ENCODE measurements at places on chromosomes 2 and 18. TPM values are rescaled to one million over a fixed set of nuclear protein-coding genes. Genes with fewer than 3 reads are reported as not detected.

GRCh38 chr18:67043276-67043675, 439.4 kb upstream of the CDH19 start:
- DNase-seq: no peak

DNA sequence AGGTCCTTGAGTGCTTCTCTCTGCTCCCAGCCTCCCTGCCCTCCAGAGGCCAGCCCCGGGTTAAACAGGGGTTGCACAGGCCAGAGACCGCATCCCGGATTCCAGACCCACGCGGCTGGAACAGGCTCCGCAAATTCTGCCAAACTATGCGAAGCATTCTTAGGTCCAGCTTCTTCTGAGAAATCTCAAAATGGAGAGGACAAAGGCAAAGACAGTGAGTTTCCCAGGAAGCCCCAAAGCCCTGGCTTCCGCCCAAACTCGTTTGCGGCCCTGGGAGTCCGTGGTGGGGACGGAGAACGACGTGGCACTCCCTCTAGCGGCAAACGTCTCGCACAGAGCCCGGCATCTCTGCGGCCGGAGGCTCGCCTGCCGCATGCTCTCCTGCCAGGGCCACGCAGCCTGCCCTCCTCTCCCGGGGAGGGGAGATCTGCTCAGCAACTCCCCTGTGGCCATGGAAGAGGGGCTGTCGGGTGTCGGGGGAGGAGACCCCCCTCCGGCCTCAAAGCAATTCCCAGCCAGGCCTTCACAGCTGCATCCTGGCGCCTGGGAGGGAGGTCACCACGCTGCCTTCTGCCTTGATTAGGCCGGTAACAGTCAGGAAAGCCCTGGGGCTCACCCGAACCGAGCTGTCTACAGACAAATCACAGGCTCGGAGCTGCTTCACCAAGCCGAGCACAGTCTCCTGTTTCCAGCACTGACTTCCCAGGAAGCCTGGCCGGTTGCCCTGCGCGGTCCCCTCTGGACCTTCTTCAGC, 33.4 kb upstream of the KLHL29 start:
- peak; percentile 59 for DNase-seq

Gene SCYGR4
- not detected for total RNA-seq

DNA sequence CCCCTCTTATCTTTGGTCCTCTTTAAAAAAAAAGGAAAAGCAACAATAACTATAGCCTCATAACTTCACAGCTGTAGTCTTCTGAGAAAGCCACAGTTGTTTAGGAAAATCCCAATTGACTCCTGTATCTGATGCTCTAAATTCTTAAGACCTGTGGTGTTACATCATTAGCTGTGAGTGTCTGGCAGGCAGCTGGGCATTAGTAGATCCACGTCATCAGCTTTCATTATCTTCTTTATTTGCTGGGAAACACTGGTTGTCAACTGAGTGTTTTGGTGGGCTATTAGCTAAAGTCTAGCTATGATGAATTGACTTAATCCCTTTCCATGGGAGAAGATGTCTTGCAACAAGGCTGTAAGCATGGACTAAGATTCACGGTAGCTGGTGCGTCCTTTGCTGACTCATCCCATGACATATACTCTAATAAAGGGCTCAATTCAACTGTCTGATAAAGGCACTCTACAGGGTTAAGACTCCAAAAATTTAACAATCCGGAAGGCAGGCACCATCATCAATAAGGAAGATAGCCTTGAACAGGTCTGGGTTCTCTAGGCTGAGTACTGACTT, 517.2 kb downstream of the PLCL1 start:
- DNase-seq: peak; percentile 24

DNA sequence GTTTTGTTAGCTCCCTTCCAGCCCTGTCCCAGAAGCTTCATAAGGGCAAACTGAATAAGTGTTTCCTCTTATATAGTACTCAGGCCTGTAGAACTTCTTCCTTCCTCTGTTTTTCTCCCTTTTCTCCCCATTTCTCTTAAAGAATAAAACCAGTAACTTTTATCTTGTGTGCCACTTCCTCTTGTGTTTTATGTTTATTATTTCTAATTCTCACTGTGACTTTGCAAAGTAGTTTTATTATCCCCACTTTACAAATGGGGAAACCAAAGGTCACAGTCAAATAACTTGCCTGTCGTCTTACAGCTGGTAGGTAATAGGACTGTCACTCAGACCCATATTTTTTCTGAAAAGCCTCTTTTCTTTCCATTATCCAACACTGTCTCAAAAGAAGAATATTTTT, 42.4 kb downstream of the RBBP8 start:
- DNase-seq: no peak

Gene EDAR
- not detected for total RNA-seq

Gene SPP2
- total RNA-seq: 0.23 TPM

Gene NYAP2
- total RNA-seq: not detected

GRCh38 chr2:13021470-13021957, 304.8 kb downstream of the TRIB2 start:
- DNase-seq: no peak

GRCh38 chr2:109271920-109272319, 142.9 kb downstream of the SH3RF3 start:
- no peak for DNase-seq

Gene MOGAT1
- total RNA-seq: not detected

DNA sequence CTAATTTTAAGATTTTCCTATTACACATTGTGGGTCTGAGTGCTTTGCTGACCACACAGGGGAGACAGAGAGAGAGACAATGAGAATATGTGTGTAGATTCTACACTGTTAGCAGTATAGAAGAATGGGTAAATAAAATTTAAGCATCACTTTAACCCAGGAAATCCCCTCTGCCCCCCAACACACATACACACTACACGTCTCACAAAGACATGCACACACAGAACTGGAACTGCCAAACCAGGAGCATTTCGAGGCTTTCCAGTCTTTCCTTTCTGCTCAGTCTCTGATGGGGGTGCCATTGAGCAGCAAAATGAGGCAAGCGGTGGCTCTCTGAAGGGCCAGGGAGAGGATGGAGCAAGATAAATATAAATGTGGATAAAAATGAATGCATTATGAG, 2.5 kb downstream of the MERTK start:
- peak; percentile 50 for DNase-seq

DNA sequence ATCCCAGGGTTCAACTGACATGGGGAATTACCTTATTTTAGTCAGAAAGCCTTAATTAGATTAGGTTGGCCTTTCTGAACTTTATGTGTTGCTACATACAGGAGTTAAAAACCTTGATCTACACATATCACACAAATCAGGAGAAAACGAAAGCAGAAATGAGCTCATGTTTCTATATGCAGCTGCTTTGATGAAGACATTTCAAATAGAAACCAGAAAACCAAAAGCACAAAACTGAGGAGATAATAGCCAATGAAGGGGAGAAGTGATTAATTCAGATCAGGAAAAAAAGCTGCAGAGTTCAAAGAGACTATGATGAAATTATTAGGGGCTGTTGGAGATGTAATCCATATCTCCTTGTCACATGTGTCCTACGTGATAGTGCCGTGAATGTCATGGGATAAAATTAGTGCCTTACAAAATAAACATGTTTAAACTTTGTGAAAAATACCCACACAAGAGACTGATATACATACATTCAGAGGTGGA, 255.0 kb downstream of the CAMKMT start:
- no peak for DNase-seq

- DNase-seq: no peak
Observed at GRCh38 chr2:2822143-2822542, 491.1 kb upstream of the MYT1L start.

Gene CTDSP1
- 61.2 TPM for total RNA-seq

Gene ABCB11
- total RNA-seq: under 0.01 TPM

GRCh38 chr18:52422985-52423601, 83.1 kb downstream of the DCC start:
- DNase-seq: peak; percentile 61

GRCh38 chr2:233448220-233448559, 93.9 kb downstream of the DGKD start:
- DNase-seq: no peak

DNA sequence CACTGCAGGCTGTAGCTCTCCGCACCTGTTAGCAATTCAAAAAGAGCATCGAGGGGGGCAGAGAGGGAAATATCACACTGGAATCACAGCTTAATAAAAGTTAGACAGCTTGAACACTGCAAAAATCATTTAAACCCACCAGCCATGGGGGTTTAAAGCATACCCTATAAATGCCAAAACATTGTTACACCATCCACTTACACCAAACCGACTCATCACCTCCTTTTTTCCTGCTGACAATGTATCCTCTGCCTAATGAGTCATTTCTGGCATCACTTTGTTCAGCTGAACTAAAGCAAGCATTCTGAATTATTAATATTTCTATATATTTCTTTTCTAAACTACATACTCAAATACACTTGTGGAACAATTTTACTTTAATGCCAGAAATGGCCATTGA, 21.6 kb downstream of the MC4R start:
- peak; percentile 26 for DNase-seq

GRCh38 chr2:119206201-119206600, 17.4 kb upstream of the STEAP3 start:
- no peak for DNase-seq

- DNase-seq: no peak
Observed at GRCh38 chr2:202355993-202356505, 20.1 kb upstream of the BMPR2 start.

GRCh38 chr2:241188361-241189092, at the start of gene ANO7:
TSS of gene ANO7 (plus strand) at chr2:241188677. CDS start at chr2:241190064, 1,387 bp downstream.
- DNase-seq: no peak

Gene ST8SIA3
- not detected for total RNA-seq

DNA sequence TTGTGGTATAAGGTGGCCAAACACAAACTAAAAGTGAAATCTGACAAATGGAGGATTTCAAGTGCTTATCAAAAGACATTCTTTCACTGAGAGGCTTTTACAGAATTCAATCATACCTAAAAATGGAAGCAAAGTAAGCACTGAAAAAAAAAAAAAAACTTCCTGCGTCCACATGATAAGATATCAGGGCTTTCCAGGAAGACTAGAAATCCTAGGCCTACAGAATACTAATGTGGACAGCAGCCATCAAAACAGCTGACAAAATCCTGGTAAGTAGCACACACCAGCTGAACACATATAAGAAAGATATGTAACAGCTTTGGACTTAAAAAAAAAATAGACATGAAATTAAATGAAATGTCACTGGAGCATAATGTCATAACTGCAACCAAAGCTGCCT, 178.2 kb downstream of the SUCLG1 start:
- no peak for DNase-seq

DNA sequence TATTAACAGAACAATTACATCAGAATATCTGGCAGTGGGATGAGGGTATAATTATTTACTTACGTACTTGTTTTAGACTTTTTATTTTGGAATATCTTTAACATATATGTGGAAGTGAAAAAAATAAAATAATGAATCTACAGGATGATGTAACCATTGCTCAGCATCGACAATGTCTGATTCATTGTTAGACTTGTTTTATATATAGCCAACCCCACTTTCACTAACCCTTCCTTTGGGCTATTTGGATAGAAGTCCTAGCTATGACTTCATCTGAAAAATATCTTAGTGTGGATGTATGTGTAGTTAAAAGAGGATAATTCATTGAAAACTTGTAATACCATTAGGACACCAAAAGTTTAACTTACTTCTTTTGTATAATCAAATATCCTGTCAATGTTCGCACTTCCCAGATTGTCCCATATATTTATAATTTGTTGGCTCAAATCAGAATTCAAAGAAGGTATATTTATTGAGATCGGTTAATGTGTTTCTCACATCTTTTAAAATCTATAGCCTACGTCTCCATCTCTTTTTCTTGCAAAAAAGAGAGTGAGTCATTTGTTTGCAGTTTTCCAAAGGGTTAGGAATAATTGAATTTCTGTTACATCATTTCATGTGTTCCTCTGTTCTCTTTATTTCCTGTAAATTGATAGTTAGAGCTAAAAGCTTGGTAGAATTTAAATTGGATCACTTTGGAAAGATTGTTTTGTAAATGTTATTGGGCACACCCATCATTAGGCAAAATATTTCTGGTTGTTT, 506.1 kb upstream of the FAM98A start:
- peak; percentile 87 for DNase-seq

Gene CD28
- not detected for total RNA-seq

Gene GREB1L
- total RNA-seq: 3.0 TPM

- DNase-seq: no peak
Observed at GRCh38 chr2:112137516-112138158, 548 bp upstream of the FBLN7 start.

DNA sequence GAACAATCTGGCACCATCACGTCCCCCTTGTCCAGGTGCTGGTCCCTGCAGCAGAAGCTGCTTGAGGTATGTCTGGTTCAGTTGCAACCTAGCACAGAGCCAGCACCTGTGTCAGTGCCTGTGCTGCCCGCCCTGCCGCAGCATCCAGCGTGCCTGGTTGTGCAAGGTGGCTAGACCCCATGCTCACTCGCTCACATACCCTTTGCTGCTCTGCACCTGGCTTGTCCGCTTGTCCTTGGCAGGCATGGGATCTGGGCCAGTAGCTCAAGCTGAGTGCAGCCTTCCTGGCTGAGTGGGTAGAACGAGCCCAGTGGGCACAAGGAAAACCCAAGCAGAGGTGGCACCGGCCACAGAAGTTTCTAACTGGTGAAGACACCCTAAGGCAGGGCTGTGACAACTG, 314.6 kb upstream of the KYNU start:
- no peak for DNase-seq

Gene KCNK3
- not detected for total RNA-seq

Gene GCG
- total RNA-seq: not detected

Gene CABYR
- 1.0 TPM for total RNA-seq

DNA sequence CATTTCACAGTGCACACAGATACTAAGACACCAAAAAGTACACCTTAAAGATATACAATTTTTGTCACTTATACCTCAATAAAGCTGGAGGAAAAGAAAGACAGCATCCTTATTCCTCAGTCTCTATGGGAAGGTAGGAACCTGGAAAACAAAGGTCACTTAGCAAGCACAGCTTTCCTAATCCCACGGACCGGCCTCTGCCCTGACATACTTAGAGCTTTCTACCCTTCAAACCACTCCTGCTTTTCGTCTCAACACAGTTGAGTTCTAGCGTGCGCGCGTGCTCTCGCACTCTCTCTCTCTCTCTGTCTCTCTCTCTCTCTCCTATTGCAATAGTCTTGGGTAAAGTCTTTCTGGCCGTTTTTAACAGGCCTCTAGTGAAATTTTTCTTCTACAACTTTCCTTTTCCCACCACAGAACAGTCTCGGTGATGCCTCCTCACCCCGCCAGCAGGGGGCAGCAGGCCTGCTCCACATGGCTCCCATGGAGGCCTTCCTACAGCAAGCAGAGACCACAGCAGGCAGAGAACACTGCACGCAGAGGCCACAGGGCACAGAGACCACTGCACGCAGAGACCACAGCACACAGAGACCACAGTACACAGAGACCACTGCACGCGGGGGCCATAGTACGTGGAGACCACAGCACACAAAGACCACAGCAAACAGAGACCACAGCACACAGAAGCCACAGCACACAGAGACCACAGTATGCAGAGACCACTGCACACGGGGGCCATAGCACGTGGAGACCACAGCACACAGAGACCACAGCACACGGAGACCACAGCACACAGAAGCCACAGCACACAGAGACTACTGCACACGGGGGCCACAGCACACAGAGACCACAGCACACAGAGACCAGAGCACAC, 106.9 kb downstream of the FBXO15 start:
- peak; percentile 26 for DNase-seq

Gene ITPRID2
- 120 TPM for total RNA-seq

Gene GPR45
- not detected for total RNA-seq

GRCh38 chr2:163717515-163717914, 18.3 kb downstream of the FIGN start:
- no peak for DNase-seq

- no peak for DNase-seq
Observed at GRCh38 chr2:181307203-181307991, 149.8 kb upstream of the ITGA4 start.

GRCh38 chr2:17592731-17593409, 52.4 kb downstream of the VSNL1 start:
- DNase-seq: no peak

Data from HT1080 (cell line).